ENCODE measurements at places on chromosomes 11 and 22.

GRCh38 chr22:46112405-46112804 lies 37.9 kb upstream of the PPARA start:
- no peaks in the 10 kb centered on the region for H3K36me3 ChIP-seq
- DNase-seq: no peak
- no peak overlapping the region for H3K4me3 ChIP-seq
- no peak overlapping the region for H3K27ac ChIP-seq

DNA sequence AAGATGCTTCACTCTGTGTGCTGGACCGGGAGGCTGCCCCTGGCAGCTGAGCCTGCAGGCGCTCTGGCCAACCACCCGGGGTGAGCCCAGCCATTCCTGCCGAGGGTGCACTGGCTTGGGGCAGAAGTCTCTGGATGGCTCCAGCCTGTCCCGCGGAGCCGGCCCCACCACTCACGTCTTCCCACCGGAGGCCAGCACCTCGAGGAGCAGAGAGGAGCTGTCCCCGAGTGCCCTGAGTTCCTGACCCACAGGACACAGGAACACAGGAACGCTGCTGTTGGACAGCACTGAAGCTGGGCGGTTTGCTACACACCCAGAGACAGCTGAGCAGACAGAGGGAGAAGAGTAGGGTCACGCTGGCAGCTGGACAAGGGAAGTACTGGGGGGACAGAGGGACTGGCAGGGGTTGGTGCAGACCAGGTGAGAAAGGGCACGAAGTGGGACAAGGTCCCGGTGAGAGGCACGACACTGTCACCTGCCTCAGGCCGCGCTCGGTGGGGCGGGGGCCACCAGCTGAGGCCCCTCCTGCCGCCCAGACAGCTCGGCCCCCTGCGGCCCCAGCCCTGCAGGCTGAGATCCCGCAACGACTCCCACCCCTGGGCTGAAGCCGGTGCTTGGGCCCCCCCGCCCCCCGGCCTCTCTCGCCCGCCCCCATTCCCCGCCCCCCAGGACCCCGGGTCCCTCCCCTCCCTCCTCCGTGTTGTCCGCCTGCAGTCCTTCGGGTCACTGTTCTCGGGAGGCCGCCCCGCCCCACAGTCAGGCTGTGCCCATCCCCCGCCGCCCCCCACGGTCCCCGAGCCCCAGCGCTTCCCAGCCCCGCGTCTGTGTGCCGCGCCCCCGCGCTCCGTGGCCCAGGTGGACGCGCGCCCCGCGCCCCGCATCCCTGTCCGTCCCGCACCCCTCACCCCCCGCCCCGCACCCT lies 624 bp upstream of the B4GALNT4 start:
- peaks cover 23% of the 10 kb centered on the region for H3K4me1 ChIP-seq
- H3K27ac ChIP-seq: no peak overlapping the region
- no peaks in the 10 kb centered on the region for H3K36me3 ChIP-seq
- DNase-seq: no peak

GRCh38 chr22:44151676-44152075 lies 29.0 kb upstream of the PARVG start:
- H3K27me3 ChIP-seq: no peaks in the 10 kb centered on the region
- no peak overlapping the region for H3K4me3 ChIP-seq
- DNase-seq: no peak
- H3K27ac ChIP-seq: no peak overlapping the region
- peaks cover 8% of the 10 kb centered on the region for H3K4me1 ChIP-seq

GRCh38 chr11:64385945-64386704 lies 27.2 kb downstream of the RPS6KA4 start:
- peaks cover 6% of the 10 kb centered on the region for H3K27me3 ChIP-seq
- H3K4me1 ChIP-seq: no peaks in the 10 kb centered on the region
- DNase-seq: no peak
- no peak overlapping the region for H3K27ac ChIP-seq
- no peaks in the 10 kb centered on the region for H3K36me3 ChIP-seq
- H3K4me3 ChIP-seq: no peak overlapping the region

- no peaks in the 10 kb centered on the region for H3K36me3 ChIP-seq
- H3K4me1 ChIP-seq: peaks cover 39% of the 10 kb centered on the region
- no peak overlapping the region for H3K4me3 ChIP-seq
- H3K27ac ChIP-seq: no peak overlapping the region
- DNase-seq: no peak
- H3K27me3 ChIP-seq: no peaks in the 10 kb centered on the region
Measured at GRCh38 chr11:82754410-82754809, 20.7 kb upstream of the FAM181B start.

DNA sequence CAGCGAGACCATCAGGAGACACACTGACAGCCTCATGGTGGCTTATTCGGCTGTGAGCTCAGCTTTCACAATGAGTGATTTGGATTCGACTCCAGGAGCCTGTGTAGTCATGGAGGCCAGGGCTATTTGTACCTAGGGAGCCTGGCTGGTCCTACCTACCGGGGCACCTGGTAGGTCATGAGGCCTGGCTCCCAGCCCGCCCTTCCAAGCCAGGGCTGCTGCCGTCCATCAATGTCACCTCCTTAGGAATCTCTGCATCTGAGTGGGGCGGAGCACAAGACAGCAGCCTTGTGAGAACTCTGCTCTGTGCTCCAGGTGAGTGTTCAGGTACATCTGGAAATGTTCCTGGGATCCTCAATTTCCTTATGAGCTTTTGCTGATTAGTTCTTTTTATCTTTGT lies at the start of gene SCGB1D4:
Gene SCGB1D4 (minus strand): TSS at position 101 of the 400 bp plus-strand sequence. CDS start 65 bp downstream, at position 36.
- H3K4me3 ChIP-seq: no peak within 1 kb of the TSS
- H3K27me3 ChIP-seq: no peaks in the 10 kb centered on the region
- DNase-seq: no peak
- no peaks in the 10 kb centered on the region for H3K4me1 ChIP-seq
- H3K36me3 ChIP-seq: no peaks in the 10 kb centered on the region
- no peak within 1 kb of the TSS for H3K27ac ChIP-seq

- H3K4me3 ChIP-seq: no peak overlapping the region
- DNase-seq: no peak
- H3K4me1 ChIP-seq: no peaks in the 10 kb centered on the region
- H3K27ac ChIP-seq: peak overlapping the region; percentile 2
- H3K27me3 ChIP-seq: no peaks in the 10 kb centered on the region
Measured at GRCh38 chr11:57546869-57547475, 9.6 kb downstream of the SMTNL1 start.

GRCh38 chr22:39084666-39085065 lies 7.6 kb downstream of the APOBEC3G start:
- peaks cover 27% of the 10 kb centered on the region for H3K36me3 ChIP-seq
- H3K27ac ChIP-seq: no peak overlapping the region
- H3K4me1 ChIP-seq: peaks cover 63% of the 10 kb centered on the region
- no peaks in the 10 kb centered on the region for H3K27me3 ChIP-seq
- H3K4me3 ChIP-seq: no peak overlapping the region
- no peak for DNase-seq
